Left renal pelvis (tissue), 4 donors: ENCODE measurements at places on chromosomes 7 and 10.

GRCh38 chr10:100987685-100988049 is 324 bp downstream of the TWNK start:
- DNase-seq, result no peak

DNA sequence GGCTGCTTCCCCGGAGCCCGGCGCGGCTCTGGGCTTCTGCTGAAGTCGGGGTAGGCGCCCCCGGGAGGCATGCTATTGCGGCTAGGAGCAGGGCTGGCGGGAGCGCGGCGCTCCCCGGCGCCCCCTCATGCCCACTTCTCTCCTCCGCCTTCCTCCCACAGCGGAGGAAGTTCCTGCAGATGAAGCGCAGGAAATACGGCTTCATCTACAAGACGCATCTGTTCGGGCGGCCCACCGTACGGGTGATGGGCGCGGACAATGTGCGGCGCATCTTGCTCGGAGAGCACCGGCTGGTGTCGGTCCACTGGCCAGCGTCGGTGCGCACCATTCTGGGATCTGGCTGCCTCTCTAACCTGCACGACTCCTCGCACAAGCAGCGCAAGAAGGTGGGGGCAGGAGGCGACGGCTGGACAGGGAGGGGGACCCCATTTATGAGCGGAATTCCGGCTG is 479 bp downstream of the CYP26A1 start:
- DNase-seq, result no peak

DNA sequence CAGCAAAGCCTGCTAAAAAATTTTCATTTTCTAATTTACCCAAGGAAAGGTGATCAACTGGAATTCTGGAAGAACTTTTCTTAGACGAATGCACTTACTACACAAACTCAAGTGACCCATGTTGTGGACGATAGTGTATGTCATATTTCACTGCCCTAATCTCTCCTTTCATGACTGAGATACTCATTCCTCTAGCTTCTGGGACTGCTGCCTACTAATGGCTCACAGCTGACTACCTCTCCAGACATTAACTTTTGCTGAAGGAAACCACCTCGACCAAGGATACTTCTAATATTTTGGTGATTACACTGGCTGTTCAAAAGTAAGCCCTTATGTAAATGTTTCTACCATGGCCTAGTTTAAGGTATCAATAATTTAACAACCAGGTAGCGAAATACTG is 959.9 kb upstream of the GHITM start:
- DNase-seq, result no peak

DNA sequence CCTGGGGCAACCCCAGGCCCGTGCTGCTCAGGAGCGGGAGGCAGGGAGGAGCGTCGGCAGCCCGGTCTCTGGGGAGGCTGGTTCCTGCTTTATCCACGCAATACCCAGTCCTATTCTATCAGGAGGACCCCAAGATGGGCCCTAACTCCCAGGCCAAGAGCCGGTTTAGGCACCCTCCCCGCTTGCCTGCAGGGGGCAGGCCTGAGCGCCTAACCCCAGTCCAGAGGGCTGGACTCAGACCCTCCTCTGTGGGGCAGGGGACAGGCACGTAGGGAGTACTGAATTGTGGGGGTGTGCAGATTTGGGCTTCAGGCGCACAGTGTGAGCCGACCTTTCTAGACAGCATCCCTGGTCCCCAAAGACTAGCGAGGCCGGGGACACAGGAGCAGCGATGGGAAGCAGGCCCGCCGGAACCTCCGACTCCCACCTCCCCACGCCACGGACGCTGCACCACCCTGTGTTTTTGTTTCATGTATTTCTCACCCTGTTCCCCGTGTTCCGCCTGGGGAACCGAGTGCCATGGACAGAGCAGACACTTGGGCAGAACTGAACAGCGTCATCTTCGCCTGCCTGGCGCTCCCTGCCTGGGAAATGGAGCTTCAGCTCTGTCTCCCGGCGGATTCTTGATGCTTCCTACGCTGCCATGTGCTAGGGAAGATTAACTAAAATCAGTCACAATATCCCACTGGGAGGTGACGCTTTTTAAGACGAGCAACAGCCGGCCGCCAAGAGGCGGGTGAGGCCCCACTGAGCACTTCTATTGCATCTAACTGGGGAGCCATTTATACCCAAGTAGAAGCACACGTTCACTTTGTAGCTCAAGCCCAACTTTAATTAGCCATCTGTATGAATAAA is 5.3 kb downstream of the NUDT1 start:
- DNase-seq, result no peak

DNA sequence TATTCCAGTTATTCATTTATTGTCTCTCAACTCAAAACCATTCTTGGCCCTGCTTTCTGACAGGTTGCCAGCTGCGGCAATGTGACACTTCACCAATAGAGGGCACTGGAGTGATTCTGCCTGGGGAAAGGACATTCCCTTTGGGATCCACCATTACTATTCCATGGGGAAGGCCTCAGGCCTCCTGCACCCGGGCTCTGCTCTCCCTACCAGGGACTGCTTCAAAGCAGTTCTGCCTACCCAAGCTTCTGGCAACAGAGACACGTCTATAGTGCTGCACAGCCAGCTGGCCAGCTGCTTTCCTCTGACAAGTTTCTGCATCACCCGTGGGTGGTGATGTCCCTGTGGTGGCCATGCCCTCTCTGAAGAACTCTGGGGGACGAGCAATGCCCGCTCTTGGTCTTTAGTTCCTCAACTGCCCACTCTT is 163.8 kb downstream of the ELMO1 start:
- no peak for DNase-seq

GRCh38 chr7:81887098-81888090 is 117.5 kb upstream of the HGF start:
- no peak for DNase-seq

- no peak for DNase-seq
These were observed 46.4 kb downstream of the MTURN start for GRCh38 chr7:30181211-30181610.

DNA sequence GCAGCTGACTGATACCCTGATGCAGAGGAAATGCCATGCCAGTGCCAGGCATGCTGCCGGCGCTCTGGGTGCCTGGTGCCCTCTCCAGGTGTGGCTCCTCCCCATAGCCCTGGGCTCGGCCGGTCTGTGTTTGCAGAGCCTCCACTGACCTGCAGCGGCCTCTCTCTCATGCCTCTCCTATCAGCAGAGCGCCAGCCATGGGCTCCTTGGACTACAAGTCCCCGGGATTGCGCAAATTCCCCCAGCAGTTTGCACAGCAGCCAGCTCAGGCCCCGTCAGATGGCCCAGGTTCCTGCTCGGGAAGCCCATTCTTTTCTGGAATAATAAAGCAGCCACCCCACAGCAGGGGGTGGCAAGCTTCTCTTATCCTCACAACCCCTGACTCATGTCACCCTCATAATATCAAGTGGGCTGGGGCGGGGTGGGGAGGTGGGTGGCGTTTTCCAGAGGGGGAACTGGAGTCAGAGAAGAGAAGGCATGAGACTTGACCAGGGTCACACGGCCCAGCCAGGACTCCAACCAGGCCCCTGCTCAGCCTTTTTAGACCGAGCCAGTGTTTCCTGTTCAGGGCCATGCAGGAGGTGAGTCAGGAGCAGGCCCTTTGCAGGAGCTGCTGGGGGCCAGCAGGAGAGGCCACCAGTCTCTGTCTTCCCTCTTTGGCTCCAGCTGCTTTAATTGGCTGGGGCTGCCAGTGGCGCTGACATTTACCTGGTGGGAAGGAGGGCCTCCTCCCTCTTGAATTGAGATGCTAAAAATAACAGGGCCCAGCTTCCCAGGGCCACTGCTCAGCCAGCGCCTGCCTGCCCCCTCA is 58.6 kb downstream of the ZMIZ1 start:
- no peak for DNase-seq

GRCh38 chr7:74084722-74085578 is 1.3 kb downstream of the LIMK1 start:
- no peak for DNase-seq

DNA sequence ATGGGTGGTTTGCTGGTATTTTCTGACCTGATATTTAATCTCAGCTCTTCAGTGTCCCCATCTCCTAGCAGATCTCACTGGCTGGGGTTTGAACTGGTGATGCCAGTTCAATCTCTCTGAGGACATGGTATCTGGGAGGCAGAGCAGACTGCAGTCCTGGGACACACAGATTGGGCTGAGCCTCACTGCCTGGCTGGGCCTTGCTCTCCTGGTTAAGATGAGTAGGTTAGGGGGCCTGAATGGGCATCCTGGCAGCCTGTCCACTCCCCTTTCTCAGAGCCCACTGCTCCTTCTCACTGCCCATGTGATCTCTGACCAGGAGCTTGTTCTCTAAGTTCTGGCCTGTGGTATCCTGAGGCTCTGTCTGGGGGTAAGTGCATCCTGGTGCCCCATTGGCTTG is 363.4 kb downstream of the GLRX3 start:
- DNase-seq, result no peak

- no peak for DNase-seq
These were observed 3.6 kb downstream of the PLAC9 start for GRCh38 chr10:80136134-80136571.

DNA sequence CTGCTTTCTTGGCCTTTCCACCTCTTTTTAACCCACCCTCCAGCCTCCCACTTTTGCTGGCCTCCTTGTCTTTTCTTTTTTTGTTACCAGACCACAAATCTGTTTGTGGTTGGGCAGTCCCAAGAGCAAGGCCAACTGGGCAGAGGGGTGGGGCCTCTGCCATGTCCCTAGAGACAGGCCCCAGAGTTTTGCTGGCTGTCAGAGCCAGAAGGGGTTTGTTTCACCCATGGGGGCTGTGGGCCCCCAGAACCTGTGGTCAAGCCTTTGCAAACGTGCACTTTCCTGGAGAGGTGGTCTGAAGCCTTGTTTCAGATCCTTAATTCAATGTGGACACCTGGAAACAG is 10.3 kb downstream of the ZMIZ1 start:
- DNase-seq, result no peak

- DNase-seq, result no peak
These were observed 78.8 kb downstream of the ZEB1 start for GRCh38 chr10:31397852-31398251.

DNA sequence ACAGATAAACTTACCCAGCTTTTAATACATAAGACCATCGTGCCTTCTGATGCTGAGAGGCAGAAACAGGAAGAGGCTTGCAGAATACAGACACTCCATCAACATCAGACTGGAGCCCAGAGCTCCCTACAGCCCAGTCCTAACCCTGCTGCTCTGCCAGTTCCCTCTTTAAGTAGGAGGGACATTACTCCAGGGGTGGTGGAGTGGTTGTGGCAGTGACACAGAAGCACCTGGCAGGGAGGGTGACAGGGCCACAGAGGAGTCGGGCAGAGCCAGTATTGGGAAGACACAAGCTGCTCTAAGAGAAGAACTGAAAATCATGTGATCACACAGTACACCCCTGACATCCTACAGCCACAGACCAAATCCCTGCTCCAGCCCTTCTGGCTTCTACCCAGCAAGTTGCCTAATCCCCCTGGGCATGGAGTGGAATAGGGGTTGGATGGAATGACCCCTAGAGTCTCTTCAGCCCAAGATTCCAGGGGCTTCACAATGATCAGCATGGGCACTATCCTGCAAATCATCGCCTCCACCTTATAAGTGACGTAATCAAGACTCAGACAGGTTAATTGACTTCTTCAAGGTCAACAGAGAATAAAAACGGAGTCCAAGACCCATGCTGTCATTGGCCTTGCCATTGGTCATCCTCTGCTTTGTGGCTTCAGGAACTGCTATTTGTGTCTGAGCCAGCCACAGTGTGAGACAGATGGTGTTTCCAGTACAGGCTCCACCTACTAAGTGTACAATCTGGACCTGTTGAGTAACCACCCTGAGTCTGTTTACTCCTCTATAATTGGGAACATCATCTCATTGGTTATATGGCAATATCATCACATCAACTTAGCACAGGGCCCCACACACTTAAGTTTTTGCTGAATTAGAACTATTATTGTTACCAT is 61.1 kb upstream of the ZMIZ1 start:
- no peak for DNase-seq

DNA sequence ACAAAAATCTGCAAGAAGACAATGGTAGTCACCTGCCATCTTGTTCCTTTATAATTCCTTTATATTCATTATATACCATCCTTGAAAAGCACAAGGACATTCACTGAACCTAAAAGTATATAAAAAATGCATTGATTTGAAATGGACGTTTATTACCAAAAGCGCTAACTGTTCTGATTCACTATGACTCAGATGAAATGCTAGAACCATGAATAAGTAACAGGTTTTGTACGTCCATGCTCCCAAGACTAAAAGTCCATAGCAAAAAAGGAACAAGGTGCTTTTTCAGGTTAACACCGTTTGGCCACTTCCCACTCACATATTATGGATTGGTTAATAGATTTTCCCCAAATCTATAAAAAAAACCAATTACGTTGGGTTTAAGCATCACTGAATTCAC is 109.4 kb downstream of the PPP1R17 start:
- no peak for DNase-seq
